Activated CD4-positive, alpha-beta memory T cell treated with anti-CD3 and anti-CD28 coated beads, Interleukin-2, amount 10 ng/mL, durations not matched to agents 7 days and 5 days (primary cell): ENCODE measurements at places on chromosomes 12 and 14. TPM values are rescaled to one million over a fixed set of nuclear protein-coding genes. Genes with fewer than 3 reads are reported as not detected.

DNA sequence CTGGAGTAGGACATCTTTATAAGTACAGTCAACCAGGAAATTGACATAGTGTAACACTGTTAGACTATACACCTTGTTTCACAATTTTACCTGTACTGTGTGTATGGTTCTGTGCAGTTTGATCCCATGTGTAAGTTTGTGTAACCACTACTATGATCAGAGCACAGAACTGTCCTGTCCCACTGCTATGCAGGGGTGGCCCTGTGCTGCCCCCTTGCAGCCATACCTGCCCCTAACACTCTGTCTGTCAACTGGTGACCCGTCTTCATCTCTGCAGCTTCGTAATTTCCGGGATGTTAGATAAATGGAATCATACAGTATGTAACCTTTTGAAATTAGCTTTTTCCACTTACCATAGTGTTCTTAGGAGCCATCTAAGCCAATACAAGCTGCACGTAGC is 58.7 kb upstream of the RD3L start:
- no peaks in the 10 kb centered on the region for H3K4me1 ChIP-seq
- H3K27me3 ChIP-seq: peaks cover 30% of the 10 kb centered on the region
- H3K4me3 ChIP-seq: no peak overlapping the region
- H3K36me3 ChIP-seq: no peaks in the 10 kb centered on the region
- DNase-seq: no peak

DNA sequence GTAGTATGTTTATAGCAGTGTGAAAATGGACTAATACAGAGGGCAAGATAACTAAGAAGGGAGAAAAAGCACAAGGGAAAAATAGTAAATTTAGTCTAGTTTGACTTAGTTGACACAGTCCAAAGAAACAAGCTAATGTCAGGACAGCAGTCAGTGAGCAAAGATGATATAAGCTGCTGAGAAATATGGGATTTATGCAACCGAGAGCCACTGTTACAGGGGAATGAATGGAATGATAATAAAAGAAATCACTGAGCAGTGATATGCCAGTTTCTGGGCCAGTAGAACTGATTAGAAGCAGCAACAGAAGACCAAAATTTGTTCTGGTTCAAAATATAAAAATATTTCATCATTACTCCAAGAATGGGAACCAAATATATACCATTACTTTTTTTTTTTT is 60.1 kb downstream of the R3HDM2 start:
- no peak overlapping the region for H3K4me3 ChIP-seq
- peaks cover 42% of the 10 kb centered on the region for H3K36me3 ChIP-seq
- no peaks in the 10 kb centered on the region for H3K4me1 ChIP-seq
- DNase-seq: no peak

DNA sequence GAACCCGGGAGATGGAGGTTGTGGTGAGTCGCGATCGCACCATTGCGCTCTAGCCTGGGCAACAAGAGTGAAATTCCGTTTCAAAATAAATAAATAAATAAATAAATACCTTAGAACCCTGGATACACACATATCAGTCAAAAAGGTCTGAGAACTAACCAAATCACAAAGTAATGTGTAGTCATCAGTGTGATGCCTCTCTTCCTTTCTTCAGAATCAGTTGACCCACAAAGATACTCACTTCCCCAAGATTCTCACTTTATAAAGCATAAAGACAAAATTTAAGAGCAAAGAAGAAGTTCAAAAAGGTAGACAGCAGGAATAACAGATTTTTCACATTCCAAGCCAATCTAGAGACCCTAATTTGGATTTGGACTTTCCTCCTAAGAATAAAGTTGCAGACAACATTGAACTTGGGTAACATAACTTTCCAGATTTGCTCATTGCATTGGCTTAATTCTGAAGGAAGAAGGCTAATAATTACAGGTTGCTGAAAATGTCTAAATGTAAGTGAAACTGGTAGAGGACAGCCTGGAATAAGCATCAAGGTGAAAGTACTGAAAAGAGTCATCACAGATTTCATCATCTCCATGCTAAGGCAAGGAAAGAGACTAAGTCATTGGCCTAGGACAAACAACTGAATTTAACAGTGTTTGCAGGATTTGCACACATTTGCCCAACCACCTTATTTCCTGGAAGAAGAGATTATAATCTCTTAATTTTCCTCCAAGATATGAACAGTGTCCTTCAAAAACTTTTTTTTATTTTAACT is 17.4 kb downstream of the TMED10 start:
- H3K4me3 ChIP-seq: no peak overlapping the region
- peak overlapping the region; percentile 62 for H3K27ac ChIP-seq
- DNase-seq: no peak
- no peaks in the 10 kb centered on the region for H3K27me3 ChIP-seq
- H3K4me1 ChIP-seq: peaks cover 69% of the 10 kb centered on the region

GRCh38 chr14:63045612-63046320 is 508 bp upstream of the KCNH5 start:
- H3K4me1 ChIP-seq: no peaks in the 10 kb centered on the region
- H3K27ac ChIP-seq: no peak overlapping the region
- no peaks in the 10 kb centered on the region for H3K36me3 ChIP-seq
- H3K27me3 ChIP-seq: peaks cover 42% of the 10 kb centered on the region
- DNase-seq: no peak

DNA sequence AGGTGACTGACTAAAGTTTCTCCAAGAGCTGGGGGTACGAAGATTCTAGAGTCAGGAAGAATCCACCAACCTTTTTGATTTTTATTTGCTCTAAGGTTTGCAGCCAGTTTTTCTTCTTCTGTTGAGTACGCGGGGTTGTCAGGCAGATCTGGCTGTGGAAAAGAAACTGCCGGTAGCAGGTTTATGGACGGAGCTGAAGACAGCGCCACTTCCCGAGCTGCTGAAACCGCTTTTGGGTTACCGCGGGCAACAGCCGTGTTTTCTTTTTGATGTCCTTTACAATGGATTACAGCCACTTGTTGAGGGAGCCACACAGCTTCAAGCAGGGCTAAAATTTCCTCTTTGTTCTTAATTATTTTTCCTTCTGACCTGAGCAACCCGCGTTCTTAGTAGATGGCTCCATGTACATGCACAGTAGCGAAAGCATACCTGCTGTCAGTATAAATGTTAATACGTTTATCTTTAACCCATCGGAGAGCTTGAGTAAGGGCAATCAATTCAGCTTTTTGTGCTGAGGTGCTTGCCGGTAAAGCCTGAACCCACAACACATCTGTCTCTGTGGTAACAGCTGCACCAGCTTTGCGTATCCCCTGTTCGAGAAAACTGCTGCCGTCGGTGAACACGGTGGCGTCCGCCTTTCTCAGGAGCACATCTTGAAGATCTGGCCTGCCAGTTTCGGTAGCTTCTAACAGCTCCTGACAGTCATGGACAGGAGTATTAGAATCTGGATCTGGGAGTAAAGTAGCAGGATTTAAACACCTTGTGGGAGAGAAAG is 674.3 kb downstream of the TMEM121 start:
- peaks cover 63% of the 10 kb centered on the region for H3K27me3 ChIP-seq
- H3K4me1 ChIP-seq: peaks cover 9% of the 10 kb centered on the region
- H3K27ac ChIP-seq: no peak overlapping the region
- no peak overlapping the region for H3K4me3 ChIP-seq

DNA sequence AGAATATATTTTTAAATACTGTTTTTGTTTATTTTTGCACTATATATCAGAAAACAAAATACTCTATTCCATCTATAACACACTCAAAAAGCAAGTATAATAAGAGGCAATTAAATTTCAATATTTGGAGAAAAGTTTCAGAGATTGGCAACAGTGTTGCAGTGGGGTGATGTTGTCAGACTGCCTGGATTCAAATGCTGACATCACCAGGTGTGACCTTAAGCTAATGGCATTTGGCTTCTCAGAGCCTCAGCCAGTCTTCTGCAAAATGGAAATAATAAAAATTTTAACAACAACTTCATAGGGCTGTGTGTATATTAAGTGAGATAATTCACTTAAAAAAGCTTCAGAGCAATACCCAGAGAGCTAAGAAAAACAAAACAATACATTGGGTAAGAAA is 74.7 kb downstream of the TMTC1 start:
- H3K27me3 ChIP-seq: no peaks in the 10 kb centered on the region
- H3K4me3 ChIP-seq: no peak overlapping the region
- no peaks in the 10 kb centered on the region for H3K4me1 ChIP-seq
- no peak overlapping the region for H3K27ac ChIP-seq
- H3K36me3 ChIP-seq: no peaks in the 10 kb centered on the region

DNA sequence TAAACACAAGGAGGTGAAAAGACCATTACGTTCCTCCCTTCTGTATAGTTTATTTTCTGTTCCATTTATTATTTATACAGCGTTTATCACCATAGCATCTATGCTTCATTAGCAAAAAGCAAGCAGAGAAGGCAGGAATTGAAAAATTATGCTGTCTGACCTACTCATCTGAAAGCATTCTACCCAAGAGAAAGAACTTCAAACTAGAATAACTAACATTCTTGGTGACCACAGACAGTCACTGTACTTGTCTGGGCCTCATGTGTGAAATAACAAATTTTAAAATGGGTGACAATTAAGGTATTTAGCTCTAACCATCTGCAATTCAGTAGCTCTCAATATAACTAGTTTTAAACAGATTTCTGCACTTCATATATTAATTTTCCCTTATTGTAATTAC is 29.3 kb upstream of the PDE3A start:
- no peaks in the 10 kb centered on the region for H3K4me1 ChIP-seq
- H3K27me3 ChIP-seq: no peaks in the 10 kb centered on the region
- no peak overlapping the region for H3K4me3 ChIP-seq
- no peak for DNase-seq

GRCh38 chr12:110124269-110124995 is at the start of gene IFT81:
Gene IFT81 (plus strand): TSS chr12:110124357. CDS start chr12:110127381, 3,024 bp downstream.
- peak within 1 kb of the TSS; percentile 62 for H3K27ac ChIP-seq
- peak within 1 kb of the TSS; percentile 89 for H3K4me3 ChIP-seq
- H3K36me3 ChIP-seq: no peaks in the 10 kb centered on the region
- H3K27me3 ChIP-seq: peaks cover 36% of the 10 kb centered on the region
- peaks cover 8% of the 10 kb centered on the region for H3K4me1 ChIP-seq

GRCh38 chr12:14326699-14327098 is 38.8 kb upstream of the ATF7IP start:
- no peaks in the 10 kb centered on the region for H3K27me3 ChIP-seq
- no peak overlapping the region for H3K27ac ChIP-seq
- no peak overlapping the region for H3K4me3 ChIP-seq
- no peak for DNase-seq
- H3K36me3 ChIP-seq: no peaks in the 10 kb centered on the region

DNA sequence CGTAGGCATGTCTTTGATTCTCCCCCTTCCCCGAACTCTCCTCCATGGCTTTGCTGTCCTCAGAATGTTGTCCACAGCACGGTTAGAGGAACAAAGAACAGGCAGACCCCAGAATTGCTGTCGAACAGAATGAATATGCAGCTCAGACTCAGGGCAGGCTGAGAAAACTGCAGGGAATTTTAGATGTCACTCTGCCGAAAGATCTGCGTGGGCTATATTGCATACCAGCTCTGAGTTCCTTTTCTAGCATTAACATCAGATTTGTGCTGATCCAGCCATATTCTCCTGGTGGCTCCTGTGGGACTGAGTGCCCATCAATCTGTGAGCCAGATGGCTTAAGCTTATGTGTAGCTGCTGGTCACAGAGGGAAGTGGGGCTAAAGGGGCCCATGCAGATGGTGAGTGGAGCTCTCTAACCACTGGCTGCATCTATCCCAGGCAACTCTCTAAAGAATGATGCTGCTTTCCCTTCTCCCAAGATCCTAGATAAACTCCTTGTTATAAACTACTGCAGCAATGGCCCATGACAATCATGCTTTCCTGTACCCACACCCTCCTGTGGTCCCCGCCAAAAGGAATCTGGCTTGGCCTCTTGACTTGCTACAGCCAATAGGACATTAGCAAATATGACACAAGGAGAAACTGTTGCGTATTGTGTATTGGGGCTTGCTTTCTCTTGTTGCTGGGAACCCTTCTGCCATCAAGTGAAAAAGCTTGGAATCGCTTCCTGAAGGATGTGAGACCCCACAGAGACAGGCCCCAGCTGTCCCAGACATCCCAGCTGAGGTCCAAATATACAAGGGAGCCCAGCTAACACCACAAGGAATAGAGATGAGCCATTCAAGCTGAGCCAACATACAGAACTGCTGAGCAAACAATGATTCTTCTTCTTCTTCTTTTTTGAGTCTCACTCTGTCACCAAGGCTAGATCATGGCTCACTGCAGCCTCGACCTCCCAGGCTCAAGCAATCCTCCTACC is 101.3 kb downstream of the FOXN3 start:
- H3K27ac ChIP-seq: no peak overlapping the region
- no peaks in the 10 kb centered on the region for H3K27me3 ChIP-seq
- peaks cover 25% of the 10 kb centered on the region for H3K36me3 ChIP-seq
- H3K4me1 ChIP-seq: peaks cover 9% of the 10 kb centered on the region
- no peak overlapping the region for H3K4me3 ChIP-seq

DNA sequence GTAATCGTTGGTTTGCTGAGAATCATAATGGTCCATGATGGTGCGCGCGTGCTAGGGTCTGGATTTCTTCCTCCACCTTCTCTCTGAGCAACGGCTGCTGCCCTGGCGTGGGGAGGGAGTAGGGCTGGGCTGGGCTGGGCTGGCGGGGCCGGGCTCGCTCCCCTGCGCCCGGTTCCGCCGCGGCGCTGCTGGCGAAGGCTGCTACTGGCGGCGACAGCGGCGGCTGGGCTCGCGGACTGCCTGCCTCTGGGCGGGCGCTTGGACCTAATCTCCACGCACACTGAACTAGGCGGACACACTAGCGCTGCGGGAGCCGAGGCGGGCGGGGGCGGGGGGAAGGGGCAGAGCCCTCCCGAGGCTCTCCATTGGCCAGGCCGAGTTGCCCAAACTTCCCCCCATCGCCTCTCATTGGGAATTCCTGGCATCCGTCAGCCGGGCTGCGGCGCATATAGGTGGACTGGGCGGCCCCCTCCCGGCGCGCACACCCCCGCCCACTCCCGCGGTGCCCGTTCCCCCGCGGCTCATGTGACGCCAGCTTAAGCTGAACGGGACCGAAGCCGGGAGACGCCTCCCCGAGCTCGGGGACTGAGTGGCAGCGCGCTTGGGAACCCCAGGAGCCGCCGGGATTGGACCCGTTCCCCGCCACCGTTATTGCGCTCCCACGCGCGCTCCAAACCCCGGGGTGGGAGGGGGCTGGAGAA is at the start of gene ACTN1:
Gene ACTN1, minus strand, starts transcription at position 282 of the 701 bp plus-strand sequence. Its CDS starts 246 bp downstream, at position 36.
- H3K27me3 ChIP-seq: peaks cover 32% of the 10 kb centered on the region
- peak within 1 kb of the TSS; percentile 82 for H3K4me3 ChIP-seq
- DNase-seq: peak; percentile 45
- peak within 1 kb of the TSS; percentile 69 for H3K27ac ChIP-seq

DNA sequence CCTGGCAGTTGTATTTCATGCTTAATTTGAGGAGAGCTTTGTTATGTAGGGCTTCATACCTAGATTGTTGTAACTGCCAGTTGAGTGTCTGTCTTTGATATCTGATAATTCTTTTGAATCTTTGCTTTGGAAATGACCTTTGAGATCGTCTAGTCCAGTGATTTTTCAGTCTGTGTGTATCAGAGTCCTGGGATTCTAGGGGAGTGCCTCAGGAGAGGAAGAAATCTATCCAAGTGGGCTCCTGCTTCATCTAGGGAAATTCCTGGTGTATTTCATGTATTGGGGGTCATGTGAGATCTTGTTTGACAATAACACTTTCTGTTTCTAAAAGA is 98.6 kb downstream of the FIGNL2 start:
- DNase-seq: no peak
- no peaks in the 10 kb centered on the region for H3K36me3 ChIP-seq
- no peaks in the 10 kb centered on the region for H3K4me1 ChIP-seq
- H3K27ac ChIP-seq: no peak overlapping the region
- no peak overlapping the region for H3K4me3 ChIP-seq

GRCh38 chr12:53766881-53767280 is 15.1 kb upstream of the CISTR start:
- no peaks in the 10 kb centered on the region for H3K4me1 ChIP-seq
- DNase-seq: no peak
- no peak overlapping the region for H3K27ac ChIP-seq
- H3K4me3 ChIP-seq: no peak overlapping the region
- H3K27me3 ChIP-seq: peaks cover 69% of the 10 kb centered on the region

PMCH gene
- total RNA-seq: 1.4 TPM

IFNG-AS1 gene
- total RNA-seq: 0.40 TPM

FOXA1 gene
- not detected for total RNA-seq

AVPR1A gene
- not detected for total RNA-seq

AMIGO2 gene
- total RNA-seq: 7.1 TPM

NRXN3 gene
- total RNA-seq: not detected

KRT8 gene
- 0.33 TPM for total RNA-seq
